ENCODE measurements at places on chromosomes 11 and 22.

- no peak for DNase-seq
Measured at GRCh38 chr11:68460741-68461574, at the start of gene PPP6R3. Gene PPP6R3, plus strand, starts transcription at chr11:68460752. Its CDS starts 76,913 bp downstream, at chr11:68537665.

- DNase-seq, result no peak
Measured at GRCh38 chr11:106304274-106304673, 226.8 kb downstream of the AASDHPPT start.

DNA sequence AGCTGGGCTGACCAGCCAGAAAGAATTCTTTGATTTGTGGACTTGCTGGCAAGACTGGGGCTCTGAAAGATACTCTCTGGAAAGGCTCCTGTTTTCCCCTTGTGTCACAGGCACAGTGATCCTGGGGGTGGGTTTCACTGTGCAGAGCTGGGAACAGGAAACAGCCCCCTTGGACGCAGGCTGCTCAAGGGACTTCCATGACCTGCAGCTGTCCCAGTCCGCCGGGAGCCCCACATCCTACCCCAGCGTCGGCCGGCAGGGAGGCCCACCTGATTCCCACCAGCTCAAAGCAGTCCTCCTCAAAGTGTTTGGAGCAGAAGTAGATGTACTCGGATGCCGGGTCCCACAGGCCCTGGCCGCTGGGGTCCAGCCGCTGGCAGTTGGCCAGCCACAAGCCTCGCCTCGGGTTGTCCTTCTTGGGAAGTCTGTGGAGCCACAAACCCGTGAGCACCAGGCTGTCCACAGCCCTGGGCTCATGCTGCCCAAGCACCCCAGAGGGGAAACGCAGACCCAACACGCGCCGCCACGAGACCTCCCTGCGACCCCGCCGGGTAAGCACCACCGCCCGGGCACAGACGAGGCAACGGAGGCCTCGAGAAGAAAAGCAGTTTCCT is 824 bp downstream of the THAP7 start:
- DNase-seq, result no peak

DNA sequence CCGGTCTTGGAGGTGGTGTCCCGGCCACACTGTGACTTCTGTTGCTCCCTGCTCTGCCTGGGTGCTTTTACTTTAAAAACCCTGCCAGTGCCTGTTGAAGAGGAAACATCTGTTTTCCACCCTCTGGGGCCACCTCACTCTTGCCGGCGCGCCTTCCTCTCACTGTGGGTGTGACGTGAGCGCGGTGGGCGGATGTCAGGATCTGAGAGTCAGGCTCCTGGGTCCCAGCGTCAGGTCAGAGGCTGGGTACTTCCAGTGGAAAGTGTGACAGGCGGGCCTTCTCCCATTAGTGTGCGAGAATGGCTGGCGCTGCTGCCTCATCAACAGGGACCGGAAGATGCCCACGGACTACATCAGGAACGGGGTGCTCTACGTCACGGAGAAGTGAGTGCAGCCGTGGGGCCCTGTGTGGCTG is 54.2 kb downstream of the GRAMD4 start:
- no peak for DNase-seq

- DNase-seq, result no peak
Measured at GRCh38 chr11:64234647-64235379, 429 bp downstream of the VEGFB start.

- no peak for DNase-seq
Measured at GRCh38 chr11:4932751-4933150, 8.6 kb upstream of the OR51G1 start.

GRCh38 chr11:124075841-124076651 is 34.9 kb upstream of the OR10G7 start:
- DNase-seq, result no peak

GRCh38 chr11:111765984-111766833 is at the start of gene PPP2R1B:
Gene PPP2R1B, minus strand, starts transcription at chr11:111766389. Its CDS starts 28 bp downstream, at chr11:111766361.
- DNase-seq, result peak; percentile 46

DNA sequence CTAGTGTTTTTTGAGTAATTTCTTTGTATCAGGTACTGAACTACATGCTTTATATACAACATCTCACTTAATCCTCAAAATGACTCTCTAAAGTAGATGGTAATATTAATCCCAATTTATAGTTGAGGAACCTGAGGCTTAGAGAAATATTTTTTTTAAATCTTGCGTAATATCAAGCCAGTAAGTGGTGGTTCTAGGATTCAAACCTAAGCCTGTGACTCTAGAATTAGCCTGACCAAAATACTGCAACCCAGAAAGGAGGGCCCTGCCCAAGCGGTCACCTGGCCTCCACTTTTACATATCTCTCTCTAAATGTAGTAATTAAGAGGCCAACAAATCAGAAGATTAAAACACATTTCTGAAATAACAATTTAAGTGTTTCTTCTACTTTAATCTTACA is 28.6 kb downstream of the SLC36A4 start:
- DNase-seq, result no peak

DNA sequence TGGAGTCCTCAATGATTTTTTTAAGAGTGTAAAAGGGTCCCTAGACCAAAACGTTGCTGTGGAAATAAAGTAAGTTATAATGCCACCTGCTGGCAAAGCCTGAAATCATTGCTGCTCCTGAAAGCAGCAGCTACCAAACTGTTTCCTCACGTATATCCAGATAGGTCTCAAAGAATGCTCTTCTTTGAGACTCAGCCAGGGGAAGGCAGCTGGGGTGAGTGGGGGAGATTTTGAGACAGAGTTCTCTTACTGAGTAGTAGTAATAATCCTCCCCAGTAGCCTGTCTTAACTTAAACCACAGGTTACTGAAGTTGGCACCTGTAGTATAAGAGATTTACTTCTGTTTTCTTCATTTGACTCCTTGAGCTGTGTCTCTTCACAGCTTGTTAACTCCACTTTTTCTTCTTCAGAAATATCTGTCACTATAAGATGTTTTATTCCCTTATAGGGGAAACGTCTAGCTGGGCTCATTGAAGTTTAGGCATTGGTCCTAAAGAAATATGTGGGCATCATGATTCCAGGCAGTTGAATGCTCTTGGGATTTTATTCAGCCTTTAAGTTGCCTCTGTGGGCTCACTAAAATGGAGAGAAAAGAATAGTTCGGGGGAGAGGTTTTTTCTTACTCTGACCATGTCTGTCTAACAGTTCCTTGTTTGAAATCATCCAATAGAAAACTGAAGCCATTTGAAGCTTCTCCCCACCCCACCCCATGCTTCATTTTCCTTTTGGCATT is 77.9 kb downstream of the BTBD10 start:
- no peak for DNase-seq
